ENCODE measurements at places on chromosomes 7 and 10.

GRCh38 chr10:36281831-36282331 lies 639.8 kb upstream of the FZD8 start:
- no peak for DNase-seq

DNA sequence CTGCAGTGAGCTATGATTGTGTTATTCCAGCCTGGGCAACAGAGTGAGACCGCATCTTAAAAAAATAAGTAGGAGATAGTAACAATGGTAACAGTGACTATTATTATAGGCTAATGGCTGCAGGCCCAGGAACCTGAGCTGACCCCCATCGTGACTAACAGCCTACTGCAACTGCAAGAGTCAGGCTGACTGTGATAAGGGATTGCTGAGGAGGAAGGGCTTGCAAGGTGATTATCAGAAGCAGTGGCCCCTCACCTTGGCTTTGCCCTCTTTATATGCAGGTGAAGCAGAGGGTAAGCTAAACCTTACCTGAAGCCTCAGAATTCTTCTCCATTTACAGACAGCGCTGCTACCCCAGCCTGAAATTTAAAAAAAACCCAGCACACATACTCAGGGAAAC lies 83.9 kb upstream of the SDK1 start:
- no peak for DNase-seq

DNA sequence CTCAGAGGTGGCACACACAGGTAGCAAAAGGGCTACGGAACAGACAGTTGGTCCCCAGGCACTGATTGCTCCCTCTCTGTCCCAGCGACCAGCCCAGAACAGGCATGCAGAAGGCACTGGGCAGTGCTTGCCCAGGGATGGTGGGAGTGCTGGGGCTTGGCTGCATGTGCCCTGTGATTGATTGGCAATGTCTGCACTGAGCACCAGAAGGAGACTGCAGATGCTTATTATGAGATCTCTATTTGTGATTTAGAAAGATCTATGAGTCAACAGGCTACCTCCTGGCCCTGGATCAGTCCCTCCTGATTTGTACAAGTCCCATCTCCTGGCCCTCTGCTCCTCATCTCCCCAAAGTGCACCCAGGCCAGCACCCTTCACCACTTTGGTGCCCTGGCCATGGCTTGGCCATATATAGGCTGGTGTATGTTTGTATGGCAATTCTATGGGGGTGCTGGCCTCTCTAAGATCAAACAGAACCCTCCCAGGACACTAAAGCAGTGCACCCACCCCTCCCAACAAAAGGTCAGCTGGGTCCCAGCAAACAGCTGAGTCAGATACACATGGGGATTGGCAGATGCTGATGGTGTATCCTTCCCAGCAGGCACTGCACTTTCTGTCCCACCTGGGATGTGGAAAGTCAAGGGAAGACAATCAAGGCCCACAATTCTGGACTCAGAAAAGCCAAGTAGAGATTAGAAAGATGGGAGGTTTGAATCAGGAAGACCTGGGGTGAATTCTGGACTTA lies 30.9 kb downstream of the CAMK2B start:
- no peak for DNase-seq

- DNase-seq = no peak
These were observed 22.7 kb upstream of the FRMD4A start for GRCh38 chr10:14353291-14353913.

GRCh38 chr7:43303740-43304241 lies 191.3 kb downstream of the HECW1 start:
- no peak for DNase-seq

GRCh38 chr10:16891375-16892313 lies 74.4 kb upstream of the RSU1 start:
- peak; percentile 70 for DNase-seq

- no peak for DNase-seq
These were observed 40.9 kb upstream of the PLXDC2 start for GRCh38 chr10:19775296-19775695.

DNA sequence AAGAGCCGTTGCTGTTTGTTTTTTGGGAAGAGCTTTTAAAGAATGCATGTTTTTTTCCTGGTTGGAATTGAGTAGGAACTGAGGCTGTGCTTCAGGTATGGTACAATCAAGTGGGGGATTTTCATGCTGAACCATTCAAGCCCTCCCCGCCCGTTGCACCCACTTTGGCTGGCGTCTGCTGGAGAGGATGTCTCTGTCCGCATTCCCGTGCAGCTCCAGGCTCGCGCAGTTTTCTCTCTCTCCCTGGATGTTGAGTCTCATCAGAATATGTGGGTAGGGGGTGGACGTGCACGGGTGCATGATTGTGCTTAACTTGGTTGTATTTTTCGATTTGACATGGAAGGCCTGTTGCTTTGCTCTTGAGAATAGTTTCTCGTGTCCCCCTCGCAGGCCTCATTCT lies 31.6 kb downstream of the PFKFB3 start:
- no peak for DNase-seq

GRCh38 chr10:69130251-69130650 lies 6.3 kb downstream of the VPS26A start:
- DNase-seq = no peak

- no peak for DNase-seq
These were observed 401.9 kb upstream of the MKI67 start for GRCh38 chr10:128528167-128528566.

DNA sequence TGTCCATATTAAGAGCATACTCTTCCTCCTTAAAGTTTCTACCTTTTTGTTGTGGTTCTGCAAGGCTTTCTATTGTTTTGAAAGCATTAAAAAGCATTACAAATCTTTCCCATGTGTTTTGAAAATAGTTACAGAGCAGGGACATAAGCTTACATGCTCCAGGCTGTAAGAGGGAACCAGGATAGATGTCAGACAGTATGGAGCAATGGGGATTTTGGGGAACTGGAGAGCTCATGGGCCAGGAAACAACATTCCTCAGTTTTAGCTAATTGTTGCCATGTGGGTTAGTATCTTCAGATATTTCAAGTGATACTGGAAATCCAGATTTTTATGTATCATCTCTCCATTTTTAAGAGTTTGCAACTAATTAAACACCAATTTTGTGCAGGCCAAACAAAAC lies 3.5 kb downstream of the MDFIC start:
- DNase-seq = no peak

DNA sequence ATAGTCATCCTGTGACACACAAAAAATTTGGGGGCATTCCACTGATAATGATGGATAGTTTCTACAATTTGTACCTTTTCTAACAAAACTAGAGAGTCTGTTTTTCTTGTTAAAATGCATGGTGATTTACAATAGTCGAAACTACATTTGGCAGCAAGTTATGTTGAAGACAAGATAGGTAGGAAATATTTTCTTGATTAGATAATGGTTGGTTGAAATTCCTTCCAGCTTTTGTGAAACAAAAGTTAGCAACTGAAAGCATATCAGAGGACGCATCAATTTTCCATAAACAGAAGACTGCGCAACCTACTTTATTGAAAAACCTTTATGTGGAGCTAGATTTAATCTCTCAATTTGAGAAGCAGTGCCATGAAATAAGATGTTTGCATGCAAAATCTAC lies 155.8 kb upstream of the GLI3 start:
- DNase-seq = no peak

All from HS-5 (cell line).